Stimulated activated CD4-positive, alpha-beta T cell treated with anti-CD3 and anti-CD28 coated beads, Interleukin-15, amount 100 ng/mL, for 48 hours (primary cell): ENCODE measurements at places on chromosomes 16 and 17.

GRCh38 chr16:2035431-2036199, 8.9 kb downstream of the NHERF2 start:
- no peak for DNase-seq

DNA sequence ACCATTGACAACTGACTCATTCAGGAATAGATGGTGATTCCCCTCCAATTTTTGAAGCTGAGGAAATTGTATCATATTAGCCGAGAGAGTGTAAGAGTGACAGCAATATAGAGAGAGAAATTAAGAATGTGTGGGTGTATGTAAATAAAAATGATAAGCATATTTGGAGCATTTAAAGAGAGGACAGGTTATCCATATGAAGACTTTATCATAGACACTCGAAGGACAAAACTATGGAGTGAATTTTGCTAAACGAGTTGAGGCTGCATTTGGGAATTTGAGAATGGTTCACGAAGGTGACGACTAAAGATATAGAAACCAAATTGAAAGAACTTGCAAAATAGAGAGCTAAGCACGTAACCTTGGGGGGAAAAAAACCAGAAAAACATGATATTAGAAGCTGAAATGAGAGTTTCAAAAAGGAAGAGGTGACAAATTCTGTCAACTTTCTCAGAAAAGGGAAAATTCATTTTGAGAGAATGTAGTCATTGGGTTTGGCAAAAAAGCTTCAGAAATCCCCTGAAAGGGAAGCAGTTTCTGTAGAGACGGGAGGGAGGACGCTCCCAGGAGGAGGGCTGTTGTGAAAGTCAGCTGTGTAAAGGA, 129.7 kb downstream of the KCNJ2 start:
- no peak for DNase-seq

DNA sequence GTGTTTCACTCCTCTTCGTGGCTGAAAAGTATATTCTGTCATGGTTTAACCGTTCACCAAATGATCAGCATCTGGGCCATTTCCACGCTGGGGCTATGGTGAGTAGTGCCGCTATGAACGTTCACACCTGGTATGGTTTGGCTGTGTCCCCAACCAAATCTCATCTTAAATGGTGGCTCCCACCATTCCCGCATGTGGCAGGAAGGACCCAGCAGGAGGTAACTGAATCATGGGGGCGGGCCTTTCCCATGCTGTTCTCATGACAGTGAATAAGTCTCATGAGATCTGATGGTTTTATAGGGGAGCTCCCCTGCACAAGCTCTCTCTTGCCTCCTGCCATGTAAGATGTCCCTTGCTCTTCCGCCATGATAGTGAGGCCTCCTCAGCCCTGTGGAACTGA, 45.7 kb upstream of the ZNF469 start:
- no peak for DNase-seq

GRCh38 chr17:4944163-4944553, 4.1 kb downstream of the RNF167 start:
- peak; percentile 47 for DNase-seq

DNA sequence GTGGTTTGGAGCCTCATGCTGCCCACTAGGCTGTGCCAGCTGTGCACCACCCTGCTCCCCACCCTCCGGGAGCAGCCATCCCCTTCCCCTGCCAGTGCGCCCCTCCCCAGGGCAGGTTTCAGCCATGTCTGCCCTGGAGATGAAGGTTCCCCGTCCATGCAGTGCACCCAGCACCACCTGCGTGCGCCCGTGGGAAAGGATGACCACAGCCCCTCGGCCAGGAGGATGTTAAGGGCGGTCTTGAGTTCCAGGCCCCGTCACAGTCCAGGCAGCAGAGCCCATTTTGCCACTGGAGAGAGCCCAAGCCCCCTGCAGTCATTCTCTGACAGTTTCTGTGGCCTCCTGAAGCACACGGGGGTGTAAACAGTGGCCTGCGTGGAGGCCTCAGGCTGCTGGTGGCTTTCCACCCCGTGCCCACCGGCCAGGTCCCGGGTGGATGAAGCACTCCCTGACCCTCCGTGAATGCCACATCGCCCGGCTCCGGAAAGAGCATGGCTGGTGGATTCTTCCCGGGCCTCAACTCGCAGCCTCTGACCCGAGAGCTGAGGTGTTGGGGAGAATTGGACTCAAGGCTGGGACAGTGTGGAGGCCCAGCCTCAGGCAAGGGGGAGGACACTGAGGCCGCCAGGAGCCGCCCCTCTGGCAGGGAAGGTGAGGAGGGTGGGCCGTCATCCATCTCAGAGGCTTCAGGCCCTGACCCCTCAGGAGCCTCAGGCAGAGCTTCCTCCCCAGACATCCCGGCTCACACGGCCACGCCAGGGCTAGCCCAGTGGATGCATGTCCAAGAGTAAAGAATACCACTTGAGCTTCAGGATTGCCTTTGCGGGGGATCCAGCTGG, 69.7 kb upstream of the CHMP6 start:
- DNase-seq = no peak

DNA sequence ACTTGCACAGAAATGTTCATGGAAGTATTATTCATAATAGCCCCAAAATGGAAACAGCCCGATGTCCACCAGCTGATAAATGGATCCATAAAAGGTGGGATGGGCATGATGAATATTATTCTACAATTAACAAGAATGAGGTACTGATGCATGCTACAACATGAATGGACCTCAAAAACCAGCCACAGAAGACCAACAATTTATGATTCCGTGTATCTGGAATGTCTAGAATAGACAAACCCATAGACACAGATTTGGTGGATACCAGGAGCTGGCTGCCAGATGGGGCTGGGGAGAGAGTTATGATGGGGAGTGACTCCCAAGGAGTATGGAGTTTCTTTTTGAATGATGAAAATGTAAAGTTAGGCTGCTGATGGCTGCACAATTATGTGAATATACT, 10.8 kb upstream of the NAGLU start:
- DNase-seq = no peak

DNA sequence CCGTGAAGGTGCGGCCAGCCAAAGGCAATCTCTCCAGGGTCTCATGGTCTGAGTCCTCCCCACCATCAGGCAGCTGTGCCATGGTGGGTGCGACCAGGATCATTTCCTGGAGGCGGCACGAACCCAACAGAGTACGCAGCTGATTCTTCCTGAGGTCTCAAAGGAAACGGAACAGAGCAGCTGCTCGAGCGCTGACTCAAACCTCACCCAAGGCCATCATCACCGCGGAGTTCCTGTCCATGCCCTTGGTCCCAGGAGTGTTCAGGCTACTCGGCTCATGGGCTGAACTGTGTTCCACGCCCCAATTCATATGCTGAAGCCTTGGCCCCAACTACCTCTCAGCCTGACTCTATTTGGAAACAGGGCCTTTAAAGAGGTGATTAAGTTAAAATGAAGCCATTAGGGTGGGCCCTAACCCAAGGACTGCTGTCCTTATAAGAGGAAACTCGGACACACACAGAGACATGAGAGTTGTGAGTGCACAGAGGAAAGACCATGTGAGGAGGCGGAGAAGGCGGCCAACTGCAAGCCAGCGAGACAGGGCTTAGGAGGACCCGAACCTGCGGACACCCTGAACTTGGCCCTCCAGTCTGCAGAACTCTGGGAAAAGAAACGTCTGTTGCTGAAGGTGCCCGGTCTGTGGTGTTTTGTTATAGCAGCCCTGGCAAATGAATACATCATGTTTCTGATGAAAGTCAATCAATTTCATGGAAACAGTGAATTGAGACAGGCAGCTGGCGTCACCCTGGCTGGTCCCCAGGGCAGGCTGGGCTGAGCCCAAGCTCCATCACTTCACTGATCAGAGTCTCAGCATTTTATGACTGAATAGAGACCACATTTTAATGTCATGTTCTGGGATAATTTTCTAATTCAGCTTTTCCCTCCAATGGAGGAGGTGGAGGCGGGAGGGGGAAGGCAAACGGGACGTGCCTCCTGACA, 13.7 kb downstream of the MXRA7 start:
- no peak for DNase-seq

DNA sequence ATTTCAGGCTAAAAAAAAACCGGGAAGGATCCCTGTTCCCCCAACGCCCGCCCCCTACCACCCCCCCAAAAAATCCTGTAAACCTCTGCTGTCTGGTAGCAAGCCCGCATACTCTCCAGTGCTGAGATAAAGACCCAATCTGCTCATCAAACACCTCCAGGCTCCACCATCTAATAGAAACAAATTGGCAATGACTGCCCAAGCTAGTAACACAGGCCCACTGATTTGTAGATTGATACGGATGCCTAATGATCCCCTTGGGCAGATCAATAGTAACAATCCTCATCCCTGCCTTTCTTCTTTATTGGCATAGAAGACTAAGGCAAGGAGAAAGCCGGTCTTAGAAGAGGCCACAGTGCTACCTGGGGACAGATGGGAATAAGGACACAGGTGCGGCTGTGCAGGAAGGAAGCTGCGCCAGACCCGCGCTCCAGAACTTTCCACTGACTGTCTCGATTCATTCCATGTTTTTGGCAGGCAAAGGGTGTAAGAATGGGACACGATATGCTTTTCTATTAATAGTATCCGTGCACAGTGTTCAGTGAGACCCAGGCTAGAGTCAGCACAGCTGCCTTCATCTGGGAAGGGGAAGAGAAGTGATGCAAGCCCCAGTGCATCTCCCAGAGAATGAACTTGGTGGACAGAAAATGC, 407.6 kb upstream of the PSMD7 start:
- DNase-seq = no peak
